ENCODE measurements at places on chromosomes 1 and 21. TPM values are rescaled to one million over a fixed set of nuclear protein-coding genes. Genes with fewer than 3 reads are reported as not detected.

DNA sequence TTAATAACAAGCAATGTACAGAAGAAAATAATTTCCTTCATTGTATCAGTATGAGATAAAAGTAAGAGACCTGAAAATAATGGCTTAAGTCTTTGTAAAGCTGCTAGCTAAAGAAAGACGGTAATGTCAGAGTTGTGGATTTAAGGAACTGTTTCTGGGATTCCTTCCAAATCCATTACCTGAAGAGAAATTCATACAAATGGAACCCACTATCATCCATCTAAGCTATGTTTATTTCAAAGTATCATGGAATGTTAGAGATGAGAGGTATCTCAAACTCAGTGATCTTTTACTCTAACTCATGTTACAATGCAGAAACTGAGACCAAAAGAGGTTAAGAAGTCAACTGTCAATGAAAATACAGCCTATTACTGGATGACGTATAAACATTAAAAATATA, 197.7 kb downstream of the DENND1B start:
- no peak for DNase-seq

GRCh38 chr1:231763456-231763855, 136.9 kb downstream of the DISC1 start:
- no peak for DNase-seq

DNA sequence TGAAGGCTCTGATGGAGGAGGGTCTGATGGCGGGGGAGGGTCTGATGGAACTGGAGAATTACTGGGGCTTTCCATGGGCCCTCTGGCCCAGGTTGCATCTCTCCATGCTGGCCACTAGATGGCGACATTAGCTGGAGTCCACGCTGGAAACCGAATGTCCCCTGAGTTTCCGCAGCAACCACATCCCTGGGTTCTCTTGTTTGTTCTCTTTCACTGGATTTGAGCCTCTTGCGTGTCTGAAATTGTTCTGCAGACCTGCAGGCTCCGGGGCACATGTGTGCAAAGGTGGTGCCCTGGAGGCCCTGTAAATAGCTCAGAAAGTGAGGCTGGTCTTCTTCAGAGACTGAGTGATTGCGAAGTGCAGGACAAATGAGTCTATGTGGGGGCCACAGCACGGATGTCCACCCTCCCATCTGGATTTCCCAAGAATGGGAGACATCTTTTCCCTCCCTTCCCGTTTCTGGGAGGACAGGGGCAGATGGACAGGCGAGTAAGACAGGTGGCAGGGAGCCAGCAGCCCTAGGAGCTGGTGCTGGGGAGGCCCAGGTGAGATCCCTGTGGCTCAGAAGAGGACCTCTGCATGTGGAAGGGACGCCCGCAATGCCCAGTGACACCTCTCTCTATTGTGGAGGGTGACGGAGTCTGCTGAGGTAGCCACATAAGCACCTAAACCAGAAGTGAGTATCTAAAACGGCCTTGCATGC, 73.2 kb upstream of the ABCG1 start:
- DNase-seq = peak; percentile 53

- DNase-seq = no peak
Observed at GRCh38 chr1:232538943-232539302, 91.0 kb downstream of the SIPA1L2 start.

Gene COL11A1
- 19.6 TPM for total RNA-seq

GRCh38 chr1:83889707-83890106, 109.2 kb downstream of the TTLL7 start:
- DNase-seq = no peak
